ENCODE measurements at places on chromosomes 2 and 18.

GRCh38 chr2:215352602-215353001, 40.7 kb downstream of the ATIC start:
- no peak for DNase-seq

DNA sequence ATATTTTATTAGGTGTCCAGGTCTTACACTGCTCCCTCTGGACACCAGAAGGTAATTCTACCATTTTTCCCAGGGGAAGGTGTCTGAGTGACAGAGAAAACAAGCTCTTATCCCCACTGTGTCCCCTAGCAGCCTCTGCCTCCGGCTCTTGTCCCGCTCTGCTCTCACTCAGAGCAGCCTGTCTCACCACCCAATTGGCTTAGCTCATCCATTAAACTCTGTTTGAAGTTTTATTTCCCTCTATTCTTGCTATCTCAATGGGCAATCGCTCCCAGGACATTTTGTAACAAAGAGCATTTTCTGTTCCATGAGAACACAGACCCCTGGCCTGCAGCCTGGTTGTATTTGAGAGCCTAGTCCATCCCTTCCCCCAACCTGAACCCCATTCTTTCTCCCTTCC, 90.6 kb upstream of the LDAH start:
- no peak for DNase-seq

- DNase-seq: no peak
Measured at GRCh38 chr2:16526193-16526592, 139.4 kb downstream of the CYRIA start.

DNA sequence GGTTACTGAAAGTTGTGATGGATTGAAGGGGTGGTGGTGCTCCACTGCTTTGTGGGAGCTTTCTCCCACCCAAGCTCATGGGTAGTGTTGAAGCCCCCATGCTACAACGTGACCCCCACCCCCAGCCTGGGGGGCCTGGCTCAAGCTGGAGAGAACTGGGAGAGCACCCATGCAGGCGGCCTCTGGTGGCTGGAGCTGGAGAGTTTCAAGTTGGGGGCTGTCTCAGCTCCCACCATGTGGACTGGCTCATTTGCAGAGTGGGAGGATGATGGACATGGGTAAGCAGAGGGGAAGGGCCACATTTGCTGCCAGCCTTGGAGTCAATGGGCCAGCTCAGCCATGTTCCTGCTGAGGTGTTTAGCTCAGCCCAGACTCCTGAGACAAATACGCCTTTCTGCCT, 62.8 kb downstream of the INPP4A start:
- no peak for DNase-seq

GRCh38 chr2:46194856-46195255, 102.4 kb upstream of the EPAS1 start:
- DNase-seq: no peak

DNA sequence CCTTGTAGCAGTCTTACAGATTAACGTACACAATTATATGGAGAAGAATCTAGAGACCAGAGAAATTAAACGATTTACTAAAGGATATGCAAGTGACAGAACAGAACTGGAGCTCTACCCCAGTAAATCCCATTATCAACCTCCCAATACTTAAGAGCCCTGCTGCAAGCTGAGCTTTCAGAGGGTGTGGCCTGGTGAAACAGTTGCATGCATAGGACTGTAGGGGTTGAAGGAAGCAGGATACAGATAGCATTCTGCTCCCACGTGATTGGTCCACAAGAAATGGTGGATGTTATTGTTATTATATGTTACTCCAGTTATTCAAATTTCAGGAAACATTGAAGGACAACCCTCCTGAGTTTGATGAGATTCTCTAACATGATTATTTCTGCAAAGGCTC, 210.8 kb upstream of the THUMPD2 start:
- DNase-seq: no peak

DNA sequence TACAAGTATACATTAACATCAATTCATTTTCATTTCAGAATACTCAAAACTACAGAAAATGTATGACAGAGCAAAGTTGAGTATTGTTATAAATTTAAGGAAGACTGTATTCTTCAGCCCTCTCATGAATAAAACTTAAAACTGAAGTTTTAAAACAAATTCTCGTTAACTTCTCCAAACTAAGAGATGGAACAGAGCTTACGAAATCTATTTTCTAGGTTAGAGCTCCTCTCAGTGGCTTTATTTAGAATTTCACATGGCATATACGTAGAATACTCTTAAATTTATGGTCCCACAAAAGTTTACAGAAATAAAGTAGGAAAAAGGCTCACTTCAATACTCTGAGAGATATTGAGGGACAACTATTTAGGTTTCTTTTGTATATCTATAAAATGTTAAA, 612.1 kb downstream of the KCNJ3 start:
- DNase-seq: no peak

DNA sequence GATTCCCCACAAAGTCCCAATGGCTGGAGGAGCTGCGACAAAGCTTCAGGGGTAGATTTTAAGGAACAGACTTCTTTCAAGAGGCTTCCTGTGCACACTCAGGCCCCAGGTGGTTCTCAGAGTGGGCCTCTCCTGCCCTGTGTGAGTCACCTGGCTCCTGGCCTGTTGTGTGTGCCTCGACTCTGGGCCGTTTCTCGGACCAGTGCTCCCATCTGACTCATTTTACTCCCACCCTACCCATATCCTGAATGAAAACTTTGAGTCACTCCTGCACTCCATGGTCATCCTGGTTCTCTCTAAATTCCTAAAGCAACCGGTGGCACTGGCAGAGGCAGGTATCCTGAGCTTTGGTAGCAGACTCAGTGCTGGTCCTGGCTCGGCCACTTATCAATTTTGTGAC, 84.1 kb downstream of the CELF4 start:
- DNase-seq: no peak

DNA sequence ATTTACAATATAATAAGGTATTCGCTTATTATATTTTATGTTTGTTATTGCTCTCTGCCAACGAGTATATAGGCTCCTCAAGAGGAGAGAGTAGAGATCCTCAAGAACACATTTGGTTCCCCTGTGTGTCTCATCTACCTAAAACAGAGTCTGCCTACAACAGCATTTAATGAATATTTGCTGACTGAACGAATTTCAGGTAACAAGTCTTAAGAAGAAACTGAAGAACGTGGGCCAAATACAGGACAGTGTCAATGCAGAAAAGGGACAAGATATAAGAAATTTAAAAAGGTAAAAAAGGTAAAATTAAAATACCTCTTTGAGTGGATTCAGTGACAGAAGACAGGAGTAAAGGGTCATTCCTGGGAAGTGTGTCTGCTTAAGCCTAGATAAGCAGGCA, 129.2 kb downstream of the HNMT start:
- no peak for DNase-seq

- DNase-seq: no peak
Measured at GRCh38 chr2:56681659-56682396, 498.0 kb downstream of the CCDC85A start.

GRCh38 chr2:168201584-168202116, 45.7 kb downstream of the STK39 start:
- DNase-seq: no peak

GRCh38 chr18:12441475-12442034, 33.8 kb downstream of the PRELID3A start:
- DNase-seq: no peak

- peak; percentile 64 for DNase-seq
Measured at GRCh38 chr2:239927424-239927981, 97.6 kb downstream of the NDUFA10 start.

DNA sequence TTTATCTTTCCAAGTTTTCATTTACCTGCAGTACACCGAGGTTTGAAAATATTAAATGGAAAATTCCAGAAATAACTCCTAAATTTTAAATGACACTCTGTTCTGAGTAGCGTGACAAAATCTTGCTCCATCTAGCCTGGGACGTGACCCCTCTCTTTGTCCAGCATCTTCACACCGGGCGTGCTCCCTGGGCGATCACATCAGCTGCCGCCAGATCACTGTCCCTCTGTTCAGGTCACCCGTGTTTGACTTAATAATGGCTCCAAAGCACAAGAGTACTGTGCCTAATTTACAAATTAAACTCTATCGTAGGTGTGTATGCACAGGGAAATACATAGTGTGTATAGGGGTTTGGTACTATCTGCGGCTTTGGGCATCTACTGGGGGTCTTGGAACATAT, 6.1 kb upstream of the TMEM185B start:
- DNase-seq: no peak

All from bone marrow (tissue), 2 donors.